T-helper 1 cell (primary cell): ENCODE measurements at places on chromosomes 2 and 18.

GRCh38 chr2:25341011-25341727 lies 556 bp downstream of the DNMT3A start:
- DNase-seq, result no peak

- no peak for DNase-seq
Observed at GRCh38 chr18:28584731-28585130, 407.8 kb upstream of the CDH2 start.

DNA sequence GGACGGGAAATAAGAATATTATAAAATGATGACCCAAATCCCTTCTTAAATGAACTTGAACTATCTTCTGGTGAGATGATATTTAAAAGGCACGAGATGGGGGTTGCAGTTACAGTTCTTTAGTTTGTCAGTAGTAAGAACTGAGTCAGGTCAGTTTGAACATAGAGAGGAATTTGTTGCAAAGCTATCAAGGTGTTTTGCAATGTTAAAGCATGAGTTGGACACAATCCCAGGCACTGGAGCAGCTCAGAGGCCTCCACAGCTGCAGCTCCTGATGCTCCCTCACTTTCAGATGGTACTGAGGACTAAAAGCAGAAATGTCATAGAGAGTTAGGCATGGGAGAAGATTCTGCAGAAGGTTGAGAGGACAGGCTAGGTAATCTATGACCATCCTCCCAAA lies 236.0 kb downstream of the BCL2 start:
- DNase-seq, result no peak

GRCh38 chr18:46728219-46728930 lies 28.5 kb downstream of the ST8SIA5 start:
- no peak for DNase-seq
